ENCODE measurements at places on chromosomes 7 and 10.

DNA sequence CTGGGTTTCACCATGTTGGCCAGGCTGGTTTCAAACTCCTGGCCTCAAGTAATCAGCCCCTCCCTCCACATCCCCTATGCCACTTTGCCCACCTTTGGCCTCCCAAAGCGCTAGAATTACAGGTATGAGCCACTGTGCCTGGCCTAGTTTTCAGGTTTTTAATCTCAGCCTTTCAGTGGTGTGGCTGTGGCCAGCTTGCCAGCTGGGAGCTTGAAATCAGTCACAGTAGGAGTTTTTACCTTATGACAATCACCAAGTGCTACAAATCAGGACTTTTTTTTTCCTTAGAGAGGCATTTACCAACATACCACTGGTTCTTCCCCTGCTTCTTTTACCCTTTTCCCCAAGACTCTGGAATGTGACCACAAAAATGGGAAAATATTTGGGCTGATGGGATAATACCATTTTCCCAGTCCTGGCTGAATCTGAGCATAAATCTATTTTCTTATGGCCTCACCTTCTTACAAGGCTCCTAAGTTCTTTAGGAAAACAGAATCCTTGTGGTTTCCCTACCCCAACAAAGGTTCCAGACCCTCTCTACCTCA, 6.2 kb downstream of the STEAP4 start:
- no peak for DNase-seq

DNA sequence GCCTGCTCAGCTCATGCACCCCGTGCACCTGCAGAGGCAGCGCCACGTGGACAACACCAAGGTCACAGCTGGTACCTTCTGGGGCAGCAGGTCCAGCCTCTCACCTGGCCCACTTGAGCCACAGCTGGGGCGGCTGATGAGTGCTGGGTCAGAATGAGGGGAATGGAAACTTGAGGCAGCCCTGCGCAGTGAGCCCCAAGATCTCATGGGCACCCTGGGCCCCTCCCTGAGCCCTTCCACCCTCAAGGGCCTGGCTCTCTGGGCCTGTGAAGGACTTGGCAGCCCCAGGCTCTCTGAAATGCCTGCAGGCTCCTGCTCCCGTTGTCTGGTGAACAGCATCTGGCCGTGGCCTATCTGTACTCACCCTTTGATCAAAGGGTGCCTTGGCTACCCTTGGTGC, 112.7 kb downstream of the TCERG1L start:
- DNase-seq, result no peak

GRCh38 chr7:25863005-25863728, 288.8 kb upstream of the NFE2L3 start:
- DNase-seq, result no peak

GRCh38 chr7:139232904-139233303, 1.9 kb downstream of the UBN2 start:
- no peak for DNase-seq

DNA sequence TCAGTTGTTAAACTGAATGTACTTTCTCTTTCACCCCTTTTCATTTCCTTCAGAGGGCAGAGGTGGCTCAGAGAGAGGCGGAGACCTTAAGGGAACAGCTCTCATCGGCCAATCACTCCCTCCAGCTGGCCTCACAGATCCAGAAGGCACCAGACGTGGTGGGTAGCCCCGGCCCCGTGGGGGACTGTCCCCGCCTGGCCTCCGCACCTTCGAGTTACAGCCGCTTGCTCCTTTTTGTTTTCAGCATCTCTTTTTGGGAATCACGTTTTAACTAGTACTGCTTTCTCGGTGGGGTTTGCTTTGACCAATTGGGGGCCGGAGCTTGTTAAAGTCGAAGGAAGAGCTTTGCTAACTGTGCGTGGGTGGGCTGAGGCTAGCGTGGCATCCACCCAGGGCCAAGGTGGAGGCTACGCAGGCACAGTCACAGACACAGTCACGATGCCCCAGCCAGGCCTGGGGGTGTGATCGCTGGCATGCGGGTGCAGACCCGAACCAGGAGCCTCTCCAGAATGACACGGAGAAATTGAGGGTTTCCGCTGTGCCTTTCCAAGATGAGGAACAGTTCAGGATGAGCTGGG, 116.2 kb upstream of the SH2B2 start:
- DNase-seq, result no peak

GRCh38 chr7:55081472-55082227, 62.8 kb downstream of the EGFR start:
- no peak for DNase-seq

DNA sequence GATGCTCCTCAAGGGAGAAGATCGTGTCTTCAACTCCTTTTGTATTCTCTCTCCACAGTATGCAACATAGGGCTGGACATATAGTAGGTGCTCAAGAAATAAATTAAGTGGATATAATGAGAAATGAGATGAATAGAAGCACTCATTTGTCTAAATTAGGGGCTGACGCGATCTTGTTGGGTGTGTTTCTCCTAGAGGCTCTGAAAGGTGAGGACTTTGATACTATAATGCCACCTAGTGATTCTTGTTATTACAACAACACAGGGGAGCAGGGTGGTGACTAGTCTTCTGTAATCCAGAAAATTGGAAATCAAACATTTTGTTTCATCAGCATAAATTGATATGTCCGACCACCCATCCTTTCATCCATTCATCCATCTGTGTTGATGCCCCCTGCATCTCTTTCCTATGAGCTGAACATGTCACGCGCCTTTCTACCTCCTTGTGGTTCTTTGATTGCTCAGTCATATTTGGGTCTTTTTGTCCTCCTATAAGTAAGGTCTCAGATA, 3.5 kb upstream of the CFAP58 start:
- peak; percentile 74 for DNase-seq

- DNase-seq, result no peak
Measured at GRCh38 chr7:41295455-41295815, 407.5 kb downstream of the INHBA start.
